ENCODE measurements at places on chromosomes 3 and 15. TPM values are rescaled to one million over a fixed set of nuclear protein-coding genes. Genes with fewer than 3 reads are reported as not detected.
A peak's percentile ranks its signal among the peaks of the same experiment; 100 is the strongest.

DNA sequence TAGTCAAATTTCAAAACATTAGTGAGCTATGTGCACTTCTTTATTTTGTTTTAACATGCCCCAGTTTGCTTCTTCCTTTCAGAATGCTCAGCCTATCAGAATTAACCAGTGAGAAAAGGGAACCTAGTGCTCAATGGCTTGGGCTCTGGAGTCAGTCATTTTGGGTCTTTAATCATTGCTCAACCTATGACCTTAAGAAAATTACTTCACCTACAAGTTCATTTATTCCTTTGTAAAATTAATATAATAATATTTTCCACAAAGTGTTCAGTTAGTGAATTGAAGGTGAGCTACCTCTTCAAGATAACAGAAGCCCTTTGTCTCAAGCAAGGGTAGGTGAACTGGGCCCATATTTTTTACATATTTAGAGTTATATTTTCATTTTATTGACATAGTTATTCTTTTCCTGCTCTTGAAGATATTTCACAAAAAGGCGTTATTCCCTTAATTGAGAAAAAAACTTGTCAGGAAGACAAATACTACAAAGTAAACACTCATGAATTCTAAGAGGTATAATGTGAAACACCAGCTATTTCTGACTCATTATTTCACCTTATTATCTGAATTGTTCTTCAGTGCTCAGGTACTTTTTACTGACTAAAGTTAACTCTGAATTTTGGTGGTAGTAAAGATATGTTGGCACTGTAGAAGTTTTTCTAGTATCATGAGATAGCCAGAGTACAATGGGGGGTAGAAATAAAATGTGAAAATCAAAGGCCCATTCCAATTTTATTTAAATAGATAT is 415.5 kb downstream of the NAALADL2 start:
- DNase-seq, result no peak

DNA sequence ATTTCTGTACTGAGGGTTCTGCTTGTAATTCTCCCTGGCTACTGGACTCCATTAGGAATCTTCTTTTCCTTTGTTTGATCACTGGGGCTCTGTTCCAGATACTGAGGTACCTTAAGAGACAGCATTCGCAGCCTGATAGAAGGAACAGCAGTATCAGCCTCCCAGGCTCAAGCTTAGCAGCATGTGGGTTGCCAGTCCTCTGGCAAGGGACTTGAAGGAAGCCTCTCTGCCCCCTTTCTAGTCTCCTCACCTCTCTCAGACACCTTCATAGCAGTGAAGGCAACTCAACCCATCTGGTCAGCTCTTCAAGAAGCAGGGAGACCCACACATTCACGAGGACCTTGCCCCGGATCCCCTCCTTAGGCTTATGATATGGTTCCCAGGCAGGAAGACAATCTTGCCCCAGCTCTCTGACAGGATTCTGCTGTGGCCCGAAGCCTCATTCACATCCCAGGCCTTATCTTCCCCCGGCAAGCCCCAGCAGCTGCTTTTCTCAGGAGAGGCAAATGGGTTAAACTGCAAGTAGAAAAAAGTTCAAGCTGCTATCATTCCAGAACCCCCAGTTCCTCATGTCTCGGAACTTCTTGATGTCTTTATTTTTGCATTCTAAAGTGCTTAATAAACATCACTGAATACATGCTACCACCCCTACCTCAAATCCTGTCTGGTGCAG is 153.1 kb downstream of the LIPC start:
- no peak for DNase-seq

DNA sequence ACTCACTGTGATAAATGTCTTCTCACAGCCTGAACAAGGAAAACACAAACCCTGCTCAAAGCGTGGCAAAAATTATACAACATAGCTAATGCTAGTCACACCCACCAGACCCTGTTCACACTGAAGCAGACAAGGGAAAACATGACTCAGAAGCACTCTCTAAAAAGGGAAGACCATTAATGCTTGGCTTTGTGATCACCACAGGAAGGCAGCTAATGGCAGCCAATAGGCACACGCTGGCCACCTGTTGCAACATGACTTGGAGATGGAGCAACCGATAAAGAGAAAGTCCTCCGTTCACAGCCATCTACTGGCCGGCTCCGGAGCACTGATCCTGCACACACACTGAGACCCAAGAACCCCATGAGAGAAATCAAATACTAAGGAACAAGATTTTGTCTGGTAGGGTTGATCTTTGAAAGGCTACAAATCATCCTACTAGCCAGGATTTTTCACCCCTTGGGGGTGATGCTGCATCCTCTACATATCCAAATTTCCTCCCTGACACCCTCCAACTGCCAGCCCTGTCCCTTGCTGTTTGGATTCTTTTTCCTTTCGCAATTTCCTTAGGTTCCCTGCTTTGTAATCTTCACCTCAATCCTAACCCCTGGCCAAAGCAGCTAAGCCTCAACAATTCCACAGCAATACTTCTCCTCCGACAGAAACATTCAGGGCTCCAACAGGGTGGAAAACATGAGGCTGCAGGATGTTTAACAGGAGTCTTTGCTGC is 3.2 kb downstream of the ZXDC start:
- DNase-seq, result no peak

DNA sequence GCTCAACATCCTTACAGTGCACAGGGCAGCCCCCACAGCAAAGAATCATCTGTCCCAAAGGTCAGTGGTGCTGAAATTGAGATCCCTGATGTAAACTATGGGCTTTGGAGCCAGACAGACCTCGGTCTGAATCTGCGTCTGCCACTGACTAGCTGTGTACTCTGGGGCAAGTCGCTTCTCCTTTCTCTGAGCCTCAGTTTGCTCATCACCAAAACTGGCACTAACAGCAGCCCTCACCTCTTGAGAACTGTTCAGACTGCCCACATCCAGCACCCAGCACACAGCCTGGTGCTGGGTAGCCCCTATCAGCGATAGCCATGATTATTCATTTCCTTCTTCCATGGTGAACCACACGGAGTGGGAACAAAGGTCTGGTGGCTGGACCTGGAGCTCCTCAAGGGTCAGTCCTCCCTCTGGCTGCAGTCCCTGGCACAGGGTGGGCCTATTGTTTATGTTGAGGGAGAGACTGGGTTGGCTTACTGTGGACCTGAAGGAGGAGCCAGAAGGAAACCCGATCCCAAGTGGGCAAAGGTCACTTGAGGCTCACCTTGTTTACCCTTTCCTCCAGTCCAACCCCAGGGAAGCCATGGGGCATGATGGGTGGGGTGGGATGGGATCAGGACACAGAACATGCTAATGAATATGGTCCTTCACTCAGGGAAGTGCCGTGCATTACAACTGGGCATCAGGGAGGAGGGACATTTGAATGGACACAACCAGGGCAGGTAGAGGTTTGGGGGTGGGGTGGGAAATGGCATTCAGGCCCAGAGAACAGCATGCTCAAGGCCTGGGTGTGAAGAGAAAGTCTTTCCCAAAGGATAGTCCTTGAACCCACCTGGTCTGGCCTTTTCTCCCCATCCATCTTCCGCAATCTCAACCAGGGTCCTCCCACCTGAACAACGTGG is 1.6 kb upstream of the PRKCD start:
- DNase-seq, result peak; percentile 78

GRCh38 chr3:33541918-33542317 is 101.7 kb upstream of the UBP1 start:
- DNase-seq, result no peak

DNA sequence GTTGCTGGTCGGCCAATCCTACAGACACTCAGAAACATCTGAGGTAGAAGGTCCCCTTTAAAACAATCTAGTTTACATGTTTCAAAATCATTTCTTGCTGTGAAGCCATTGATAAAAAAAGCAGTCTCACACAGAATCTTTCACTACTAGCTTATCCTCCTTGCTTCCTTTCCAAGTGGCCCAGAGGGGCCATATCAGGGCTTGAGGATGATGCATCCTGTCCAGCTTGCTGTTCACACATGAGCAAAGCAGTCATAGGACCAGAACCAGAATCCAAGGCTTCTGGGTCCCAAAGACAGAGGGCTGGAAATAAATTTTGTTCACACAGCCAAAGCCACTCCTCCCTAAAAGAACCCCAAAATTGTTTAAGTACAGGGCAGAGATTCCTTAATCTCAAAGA is 9.2 kb upstream of the LYZL4 start:
- DNase-seq, result no peak

- no peak for DNase-seq
Observed at GRCh38 chr3:146640361-146640760, 35.2 kb upstream of the PLSCR5 start.

DNA sequence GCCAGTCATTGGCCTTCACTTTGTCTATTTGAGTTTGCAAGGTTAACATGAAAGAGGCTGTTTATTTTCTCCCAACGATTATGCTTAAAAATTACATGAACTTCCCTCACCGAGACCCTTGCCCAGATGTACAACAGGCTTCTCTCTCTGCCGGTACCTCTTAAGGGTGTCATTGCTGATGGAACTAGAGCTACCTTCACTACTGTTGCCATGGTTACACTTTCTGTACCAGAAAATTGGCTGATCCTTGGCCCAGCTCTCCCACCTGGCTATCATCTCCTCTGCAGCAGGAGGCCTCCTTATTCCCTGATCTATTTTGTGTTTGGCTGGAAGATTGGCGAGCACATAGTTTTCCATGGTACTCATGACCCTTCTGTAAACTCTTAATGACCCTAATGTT is 24.0 kb upstream of the LIPC start:
- DNase-seq, result no peak

DNA sequence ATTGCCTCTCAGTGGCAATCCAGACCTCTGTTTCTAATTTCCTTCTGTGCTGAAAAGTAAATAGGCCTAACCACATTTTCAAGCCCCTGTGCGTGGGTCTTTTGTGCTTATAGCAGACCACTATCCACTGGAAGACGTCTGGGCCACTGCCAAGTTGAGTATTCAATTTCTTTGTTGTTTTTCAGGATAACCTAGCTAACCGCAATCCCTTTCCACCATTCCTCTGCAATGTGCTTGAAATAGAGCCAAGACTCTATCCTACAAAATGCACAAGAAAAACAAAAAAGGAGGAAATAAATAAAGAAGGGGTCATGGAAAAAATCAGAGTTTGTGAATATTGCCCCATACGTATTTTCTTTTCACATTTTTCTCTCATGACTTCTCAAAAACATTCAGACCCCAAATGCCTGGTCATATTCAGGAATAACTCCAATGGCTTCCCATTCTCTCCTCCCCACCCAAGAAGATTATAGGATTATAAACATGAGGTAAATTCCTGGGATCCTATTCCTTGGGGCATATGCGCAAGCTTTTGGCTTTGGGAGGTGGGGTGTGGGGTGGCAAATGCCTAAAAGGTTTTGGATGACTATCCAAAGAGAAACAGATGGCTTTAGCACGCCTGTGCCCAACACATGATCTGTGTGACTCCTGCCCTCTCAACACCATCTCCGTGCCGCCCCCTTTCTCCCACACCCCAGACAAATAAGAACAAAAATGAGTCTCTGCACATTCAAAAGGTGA is 217.9 kb upstream of the THBS1 start:
- DNase-seq, result no peak

GRCh38 chr3:41088882-41089281 is 110.4 kb upstream of the CTNNB1 start:
- DNase-seq, result no peak

DNA sequence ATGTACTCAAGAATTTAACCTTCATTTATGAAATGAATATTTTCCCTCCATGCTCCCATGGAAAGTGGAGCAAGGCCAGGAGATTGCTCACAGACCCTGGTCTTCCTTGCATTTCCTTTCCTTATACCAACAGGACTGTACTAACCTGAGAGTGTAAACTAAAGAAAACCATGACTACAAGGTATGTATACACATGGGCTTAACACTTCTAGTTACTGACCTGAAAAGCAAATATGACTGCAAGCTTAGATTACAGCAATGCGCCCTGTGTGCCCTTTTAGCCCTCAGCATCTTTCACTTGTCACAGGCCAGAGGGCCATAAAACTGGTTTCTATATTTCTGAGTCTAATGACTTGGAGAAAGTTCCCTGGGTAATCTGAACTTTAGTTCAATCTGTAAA is 52.1 kb downstream of the NEK10 start:
- no peak for DNase-seq

Gene TMEM212
- total RNA-seq, result not detected

- no peak for DNase-seq
Observed at GRCh38 chr3:42991341-42992315, 12.5 kb downstream of the GASK1A start.

GRCh38 chr3:43432462-43432861 is 146.1 kb downstream of the SNRK start:
- no peak for DNase-seq

Gene TMIE
- total RNA-seq, result 0.66 TPM

DNA sequence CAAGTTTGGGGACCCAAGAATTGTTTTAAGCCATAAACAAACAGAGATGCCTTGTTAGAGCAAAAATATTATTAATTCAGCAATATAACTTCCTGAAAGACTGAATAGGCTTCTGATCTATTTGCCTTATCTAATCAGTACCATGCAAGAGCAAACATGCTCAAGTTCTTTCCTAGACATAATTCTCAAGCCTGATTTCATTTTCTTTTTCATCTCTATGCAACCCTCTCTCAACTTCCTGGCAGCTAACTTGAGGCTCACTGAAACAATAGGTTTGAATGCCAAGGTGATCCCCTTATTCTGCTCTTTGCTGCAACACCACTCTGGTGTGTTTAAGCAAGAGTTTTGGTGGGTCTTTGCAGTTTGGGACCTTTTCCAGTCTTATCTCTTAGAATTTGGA is 230.9 kb upstream of the CD96 start:
- DNase-seq, result no peak

GRCh38 chr15:92625251-92625980 is 30.2 kb downstream of the FAM174B start:
- DNase-seq, result no peak

Gene CALML4
- 8.2 TPM for total RNA-seq

Gene CP
- 1.1 TPM for total RNA-seq

- no peak for DNase-seq
Observed at GRCh38 chr3:45628746-45629145, 34.2 kb downstream of the LIMD1 start.

- no peak for DNase-seq
Observed at GRCh38 chr3:9785602-9786001, 6.7 kb downstream of the TADA3 start.

- DNase-seq, result no peak
Observed at GRCh38 chr3:27253391-27253790, 115.8 kb downstream of the NEK10 start.

DNA sequence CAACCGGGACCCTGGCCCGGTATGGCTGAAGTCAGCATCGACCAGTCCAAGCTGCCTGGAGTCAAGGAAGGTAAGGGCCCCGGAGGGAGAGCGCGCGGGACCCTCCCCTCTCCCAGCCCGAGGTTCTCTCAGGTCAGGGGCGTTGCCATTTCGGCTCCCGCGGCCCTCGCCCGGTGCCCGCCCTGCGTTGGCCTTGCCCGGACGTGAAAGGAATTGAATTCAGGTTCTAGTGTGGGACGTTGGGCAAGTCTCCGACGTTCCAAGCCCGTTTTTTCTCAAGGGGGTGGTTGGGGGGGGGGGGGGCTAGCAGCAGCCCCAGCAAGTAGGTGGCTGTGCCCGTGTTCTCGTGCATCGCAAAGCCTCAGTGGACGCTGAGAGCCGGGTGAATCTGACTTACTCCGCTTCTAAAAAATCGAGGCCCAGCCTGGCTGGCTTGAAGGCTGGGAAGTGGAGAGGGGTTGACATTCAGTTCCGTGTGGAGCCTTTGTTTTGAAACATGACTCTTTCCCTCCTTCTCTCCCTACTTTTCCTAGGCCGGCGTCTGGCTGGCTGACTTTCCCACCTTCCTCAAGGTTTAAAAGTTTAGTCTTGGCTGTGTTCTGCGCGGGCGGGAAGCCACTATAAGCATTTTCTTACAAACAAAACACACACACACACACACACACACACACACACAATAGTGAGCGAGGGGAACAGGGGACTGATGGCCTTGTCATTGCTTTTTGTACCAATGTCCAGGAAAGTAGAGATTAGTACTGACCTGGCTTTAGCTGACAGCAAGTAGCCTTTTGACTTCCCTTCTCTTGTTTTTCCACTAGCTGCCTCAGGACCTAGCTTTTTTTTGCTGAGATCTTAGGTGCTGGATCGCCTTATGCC is at the start of gene UTS2B:
UTS2B (minus strand) TSS at position 873 of the 876 bp plus-strand sequence. CDS start 48,337 bp downstream, outside the sequence.
- DNase-seq, result peak; percentile 50

Measured in H9 (cell line).